Stimulated activated CD8-positive, alpha-beta memory T cell treated with anti-CD3 and anti-CD28 coated beads, Interleukin-15, amount 100 ng/mL, for 4 hours (primary cell): ENCODE measurements at places on chromosomes 2 and 18.

DNA sequence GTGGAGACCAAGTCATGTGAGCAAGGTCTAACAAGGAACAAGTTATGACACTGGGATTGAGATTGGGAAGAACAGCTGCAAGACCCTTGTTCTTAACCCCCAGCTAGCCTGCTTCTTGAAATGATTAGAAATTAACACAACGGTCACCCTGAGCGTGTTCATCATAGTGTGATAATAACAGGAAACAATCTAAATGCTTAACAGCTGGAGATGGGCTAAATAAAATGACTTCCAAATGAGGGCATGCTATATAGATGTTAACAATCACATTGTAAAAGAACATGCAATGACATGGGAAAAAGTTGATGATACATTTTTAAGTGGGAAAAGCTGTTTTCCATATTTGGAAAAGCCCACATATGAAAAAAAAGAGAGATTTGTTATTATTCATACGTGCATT is 47.6 kb downstream of the RPL37A start:
- DNase-seq = no peak

GRCh38 chr18:21454725-21455124 is 145.8 kb downstream of the ESCO1 start:
- no peak for DNase-seq

- no peak for DNase-seq
Observed at GRCh38 chr18:59461171-59461570, 102.1 kb upstream of the LMAN1 start.

GRCh38 chr2:118772487-118773200 is 74.8 kb downstream of the EN1 start:
- DNase-seq = no peak

DNA sequence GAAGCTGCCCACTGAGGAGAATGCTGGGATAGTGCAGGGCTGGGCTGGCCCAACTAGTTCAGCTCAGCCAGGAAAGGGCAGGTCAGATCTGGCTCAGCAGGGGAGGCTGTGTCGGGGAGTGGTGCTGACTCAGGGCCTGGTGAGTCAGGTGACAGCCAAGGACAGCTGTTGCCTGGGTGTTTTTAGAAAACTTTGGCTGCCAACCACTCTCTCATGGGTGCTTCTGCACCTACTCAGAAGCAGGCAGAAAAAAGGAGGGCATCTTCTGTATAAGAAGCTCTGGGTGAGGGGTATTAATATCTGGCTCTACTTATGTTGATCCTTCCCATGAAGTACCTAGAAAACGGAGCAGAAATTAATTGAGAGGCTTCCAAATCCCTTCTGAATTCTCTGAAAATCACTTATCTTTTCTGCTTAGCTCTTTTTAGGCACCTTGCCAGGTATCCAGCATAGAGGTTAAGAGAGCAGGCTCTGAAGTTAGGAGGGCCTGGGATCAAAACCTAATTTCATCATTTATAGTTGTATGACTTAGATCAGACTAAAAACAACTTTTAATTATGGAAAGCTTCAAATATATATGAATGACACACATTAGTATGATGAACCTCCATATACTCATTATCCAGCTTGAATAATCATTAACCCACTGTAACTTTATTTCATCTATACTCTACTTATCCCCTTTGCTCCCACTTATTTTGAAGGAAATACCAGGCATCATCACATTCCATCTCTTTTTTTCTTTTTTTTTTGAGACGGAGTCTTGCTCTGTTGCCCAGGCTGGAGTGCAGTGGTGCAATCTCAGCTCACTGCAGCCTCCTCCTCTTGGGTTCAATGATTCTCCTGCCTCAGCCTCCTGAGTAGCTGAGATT is 15.5 kb upstream of the RAB10 start:
- no peak for DNase-seq

DNA sequence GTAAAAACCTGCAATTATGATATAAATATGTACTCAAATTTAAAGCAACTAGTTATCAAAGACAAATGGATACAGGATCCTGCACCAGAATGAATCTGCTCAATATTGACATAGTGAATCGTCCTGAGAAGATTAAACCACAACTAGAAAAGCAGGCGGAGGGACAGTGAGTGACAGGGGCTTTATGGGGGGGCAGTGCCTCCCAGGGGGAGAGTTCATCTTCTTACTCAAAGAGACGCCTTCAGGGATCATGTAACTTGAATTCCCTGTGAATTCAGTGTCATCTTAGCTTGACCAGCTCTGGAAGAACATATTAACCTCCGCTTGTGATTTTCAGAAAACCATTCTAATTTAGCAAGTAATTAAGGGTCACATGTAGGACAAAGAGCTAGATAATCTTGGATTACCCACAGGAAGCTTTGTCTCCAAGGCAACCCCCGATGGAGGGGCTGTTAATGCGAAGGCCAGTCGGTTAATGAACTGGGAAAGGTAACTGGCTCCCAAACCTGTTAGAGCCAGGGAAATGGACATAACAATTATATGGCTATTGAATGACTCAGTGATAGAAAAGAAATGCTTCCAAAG is 17.4 kb upstream of the LMAN1 start:
- DNase-seq = no peak

- DNase-seq = no peak
Observed at GRCh38 chr2:239913636-239914417, 111.3 kb downstream of the NDUFA10 start.

- no peak for DNase-seq
Observed at GRCh38 chr2:47516360-47517104, 113.6 kb downstream of the MSH2 start.

DNA sequence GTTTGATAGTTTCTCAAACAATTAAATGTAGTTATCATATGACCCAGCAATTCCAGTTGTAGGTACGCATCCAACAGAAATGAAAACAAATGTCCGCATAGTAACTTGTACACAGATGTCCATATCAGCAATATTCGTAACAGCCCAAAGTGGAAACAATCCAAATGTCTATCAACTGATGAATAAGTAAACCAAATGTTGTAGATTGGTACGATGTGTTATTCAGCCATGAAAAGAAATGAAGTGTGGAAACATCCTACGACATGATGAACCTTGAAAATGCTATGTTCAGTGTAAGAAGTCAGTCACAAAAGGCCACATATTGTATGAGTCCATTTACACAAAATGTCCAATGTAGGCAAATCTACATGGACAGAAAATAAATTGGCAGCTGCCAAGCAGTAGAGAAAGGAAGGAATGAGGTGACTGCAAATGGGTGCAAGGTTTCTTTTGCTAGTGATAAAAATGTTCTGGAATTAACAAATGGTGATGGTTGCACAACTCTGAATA is 26.9 kb downstream of the GAREM1 start:
- no peak for DNase-seq

GRCh38 chr2:179917272-179917671 is 55.9 kb upstream of the ZNF385B start:
- no peak for DNase-seq

GRCh38 chr2:223979730-223980396 is 22.6 kb downstream of the MRPL44 start:
- no peak for DNase-seq

DNA sequence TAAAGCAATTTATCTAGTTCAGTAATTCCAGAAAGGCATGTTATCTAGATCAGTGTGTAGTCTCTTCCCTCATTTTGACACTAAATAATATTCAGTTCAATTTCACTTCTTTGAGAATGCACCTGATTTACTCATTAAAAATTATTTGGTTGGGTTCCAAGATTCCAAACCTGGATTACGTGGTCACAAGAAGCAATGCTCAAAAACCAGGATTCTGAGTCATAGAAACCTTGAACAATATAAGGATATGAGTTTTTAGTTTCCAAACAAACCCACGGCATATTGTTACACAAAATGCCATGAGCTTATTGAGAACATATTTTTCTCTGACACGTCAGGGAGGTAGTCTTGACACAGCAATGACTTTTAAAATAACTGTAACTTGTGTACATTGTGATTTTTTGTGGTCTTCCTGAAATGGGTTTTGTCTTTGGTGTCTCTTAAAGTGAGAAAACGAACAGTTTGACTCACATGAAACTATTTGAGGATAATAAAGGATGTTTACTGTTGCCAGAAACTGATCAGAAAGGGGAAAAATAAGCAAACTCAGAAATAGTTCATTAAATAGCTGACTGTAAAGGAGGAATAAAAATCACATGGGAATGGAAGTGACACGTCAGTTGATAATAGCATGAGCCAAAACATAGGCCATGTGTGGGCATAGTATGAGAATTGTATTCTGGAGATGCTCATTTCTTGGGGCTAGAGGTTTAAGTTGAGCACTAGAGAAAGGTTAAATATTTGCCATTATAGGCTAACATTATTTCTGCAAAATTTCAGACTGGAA is 617.7 kb upstream of the CDH2 start:
- DNase-seq = no peak

DNA sequence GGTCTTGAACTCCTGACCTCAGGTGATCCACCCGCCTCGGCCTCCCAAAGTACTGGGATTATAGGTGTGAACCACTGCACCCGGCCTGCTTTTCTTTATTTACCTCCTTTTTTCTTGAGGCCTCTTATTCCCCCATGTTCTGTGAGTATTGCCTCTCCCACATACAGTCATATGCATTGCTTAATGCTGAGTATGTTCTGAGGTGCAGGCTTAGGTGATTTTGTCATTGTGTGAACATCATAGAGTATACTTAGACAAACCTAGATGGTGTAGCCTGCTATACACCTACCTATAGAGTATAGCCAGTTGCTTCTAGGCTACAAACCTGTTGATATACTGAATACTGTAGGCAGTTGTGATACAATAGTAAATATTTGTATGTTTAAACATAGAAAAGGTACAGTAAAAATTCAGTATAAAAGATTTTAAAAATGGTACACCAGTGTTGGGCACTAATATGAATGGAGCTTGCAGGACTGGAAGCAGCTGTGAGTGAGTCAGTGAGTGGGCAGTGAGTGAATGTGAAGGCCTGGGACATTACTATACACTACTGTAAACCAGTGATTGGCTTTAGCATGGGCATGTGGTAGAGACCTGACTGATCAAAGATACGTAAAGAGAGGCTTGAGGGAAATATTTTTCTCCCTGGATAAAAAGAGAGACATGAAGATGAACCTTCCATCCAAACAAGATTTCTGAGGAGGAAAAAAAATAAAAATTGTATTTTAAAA is 17.6 kb downstream of the SLC39A10 start:
- DNase-seq = no peak

GRCh38 chr2:72745679-72746368 is 80.0 kb downstream of the EXOC6B start:
- DNase-seq = no peak

GRCh38 chr2:19536136-19536535 is 177.7 kb upstream of the OSR1 start:
- DNase-seq = no peak

GRCh38 chr2:12363138-12363537 is 353.6 kb upstream of the TRIB2 start:
- no peak for DNase-seq

DNA sequence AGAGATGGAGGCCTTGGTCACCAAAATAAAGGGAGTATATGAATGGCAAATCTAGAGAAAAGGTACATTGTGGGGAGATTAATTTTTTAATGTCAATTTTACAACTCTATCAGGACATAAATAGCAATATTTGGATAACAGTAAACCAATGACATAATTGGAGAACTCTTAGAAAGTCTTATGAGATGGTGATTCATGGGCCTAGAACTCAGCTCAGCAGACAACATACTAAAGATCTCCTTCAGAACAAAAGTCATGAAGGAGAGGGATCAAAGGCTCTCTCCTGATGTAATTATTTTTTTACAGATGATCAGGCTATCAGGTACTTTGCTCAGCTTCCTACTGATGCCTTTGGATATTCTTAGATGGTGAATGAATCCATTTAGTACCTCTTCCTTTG is 90.0 kb downstream of the CRACDL start:
- DNase-seq = no peak

- no peak for DNase-seq
Observed at GRCh38 chr2:174888146-174888545, 117.0 kb downstream of the CHN1 start.

DNA sequence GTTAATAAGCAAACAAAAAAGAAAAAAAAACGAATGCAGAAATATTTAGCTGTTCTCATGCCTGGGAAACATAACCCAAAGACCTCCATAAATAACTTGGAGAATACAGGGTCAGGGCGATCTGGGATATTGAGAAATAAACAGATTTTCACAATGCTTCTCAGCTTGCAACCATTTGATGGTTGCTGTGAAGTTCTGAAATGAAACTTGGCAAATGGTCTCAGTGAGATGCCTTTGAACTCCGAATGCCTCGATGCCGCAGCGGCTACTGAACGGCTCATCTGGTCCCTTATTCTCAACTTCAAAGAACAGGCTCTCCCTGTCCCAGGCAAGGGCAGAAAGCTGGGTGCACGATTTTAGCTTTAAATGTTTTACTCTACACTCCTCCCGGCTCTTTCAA is 78.1 kb downstream of the ZNF516 start:
- DNase-seq = no peak

DNA sequence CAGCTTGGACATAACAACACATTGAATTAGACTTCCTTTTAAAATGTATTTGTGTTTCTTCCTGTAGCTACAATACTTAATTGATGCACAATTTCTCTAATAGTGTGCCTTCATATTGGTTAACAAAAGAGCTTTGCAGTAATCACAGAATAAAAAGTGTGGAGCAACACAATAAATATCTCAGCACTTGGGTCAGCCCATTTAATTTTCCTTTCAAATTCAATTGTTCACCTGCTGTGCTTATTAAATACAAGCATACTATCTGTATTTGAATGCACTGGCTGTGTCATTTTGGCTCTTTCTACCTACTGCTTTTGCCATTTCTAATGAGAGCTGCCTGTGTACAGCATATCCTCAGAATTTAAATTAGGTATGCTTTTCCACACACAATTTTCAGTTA is 1641.3 kb upstream of the SLC39A10 start:
- no peak for DNase-seq

GRCh38 chr2:181140928-181141327 is 160.5 kb downstream of the UBE2E3 start:
- no peak for DNase-seq

DNA sequence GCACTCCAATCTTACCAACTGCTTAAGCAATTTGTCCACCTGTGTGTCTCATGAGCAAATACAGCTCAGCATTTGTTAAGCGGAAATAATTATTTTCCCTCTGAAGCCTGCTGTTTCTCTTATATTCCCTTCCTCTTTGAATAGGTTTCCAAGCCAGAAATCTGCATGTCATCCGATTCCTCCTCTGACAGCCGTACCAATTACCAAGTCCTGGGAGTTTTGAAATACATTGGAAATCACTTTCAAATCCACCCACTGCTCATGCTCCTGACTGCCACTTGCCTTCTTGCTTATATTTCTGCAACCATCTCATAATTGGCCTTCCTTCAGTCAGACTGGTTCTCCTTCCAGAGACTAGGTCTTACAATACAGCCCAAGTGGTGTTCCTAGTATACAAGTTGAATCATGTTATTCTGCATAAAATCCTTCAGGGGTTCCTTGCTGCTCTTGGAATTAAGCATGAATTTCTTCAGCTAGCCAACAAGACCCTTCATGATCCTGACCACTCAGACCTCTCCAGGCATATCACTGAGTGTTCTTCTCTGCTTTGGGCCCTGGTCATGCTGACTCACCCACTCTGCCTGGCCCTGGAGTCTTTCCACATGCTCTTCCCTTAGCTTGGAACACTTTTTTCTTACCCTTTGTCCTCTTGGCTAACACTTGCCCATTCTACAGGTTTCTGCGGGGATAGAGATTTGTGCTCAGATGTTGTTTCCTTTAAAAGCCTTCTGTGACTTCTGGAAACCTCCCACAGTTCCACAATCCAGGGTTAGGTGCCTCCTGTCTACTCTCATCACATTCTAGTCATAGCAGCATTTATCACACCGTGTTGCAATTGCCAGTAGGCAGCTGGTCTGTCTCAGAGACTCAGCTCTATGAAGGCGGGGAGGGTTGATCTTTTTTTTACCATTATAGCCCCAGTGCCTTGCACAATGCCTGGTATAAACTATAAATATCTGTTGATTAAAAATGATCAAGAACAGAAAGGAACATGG is 157.6 kb downstream of the ARL6IP6 start:
- no peak for DNase-seq
